Stimulated activated memory B cell treated with anti-CD40 and anti-IgM and Interleukin-4, amounts not matched to agents 10 μg/mL and 1 μg/mL and 100 μg/mL, for 72 hours (primary cell): ENCODE measurements at places on chromosomes 7 and 10.

- no peak for ATAC-seq
Observed at GRCh38 chr7:36245684-36246299, 92.7 kb downstream of the EEPD1 start.

DNA sequence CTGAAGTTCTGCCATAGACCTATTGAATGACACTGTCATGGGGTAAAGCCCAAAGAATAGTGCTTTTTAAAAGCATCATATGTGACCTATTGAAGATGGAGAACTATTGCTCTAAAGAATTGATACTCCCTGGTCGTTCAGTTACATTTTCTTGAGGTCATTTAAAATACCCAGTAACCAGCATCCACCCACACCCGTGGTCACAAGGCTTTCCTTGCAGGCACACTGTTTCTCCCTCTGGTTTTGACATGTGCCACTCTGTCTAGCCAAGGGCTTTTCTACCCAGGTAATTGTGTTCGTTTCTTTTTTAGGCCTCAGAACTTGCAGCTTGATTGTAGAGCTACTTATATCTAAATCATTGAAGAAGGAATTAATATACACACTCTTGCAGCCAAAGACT, 68.3 kb upstream of the LYZL2 start:
- peak; percentile 24 for ATAC-seq

GRCh38 chr7:127718340-127718679, 66.3 kb downstream of the SND1 start:
- ATAC-seq = no peak

DNA sequence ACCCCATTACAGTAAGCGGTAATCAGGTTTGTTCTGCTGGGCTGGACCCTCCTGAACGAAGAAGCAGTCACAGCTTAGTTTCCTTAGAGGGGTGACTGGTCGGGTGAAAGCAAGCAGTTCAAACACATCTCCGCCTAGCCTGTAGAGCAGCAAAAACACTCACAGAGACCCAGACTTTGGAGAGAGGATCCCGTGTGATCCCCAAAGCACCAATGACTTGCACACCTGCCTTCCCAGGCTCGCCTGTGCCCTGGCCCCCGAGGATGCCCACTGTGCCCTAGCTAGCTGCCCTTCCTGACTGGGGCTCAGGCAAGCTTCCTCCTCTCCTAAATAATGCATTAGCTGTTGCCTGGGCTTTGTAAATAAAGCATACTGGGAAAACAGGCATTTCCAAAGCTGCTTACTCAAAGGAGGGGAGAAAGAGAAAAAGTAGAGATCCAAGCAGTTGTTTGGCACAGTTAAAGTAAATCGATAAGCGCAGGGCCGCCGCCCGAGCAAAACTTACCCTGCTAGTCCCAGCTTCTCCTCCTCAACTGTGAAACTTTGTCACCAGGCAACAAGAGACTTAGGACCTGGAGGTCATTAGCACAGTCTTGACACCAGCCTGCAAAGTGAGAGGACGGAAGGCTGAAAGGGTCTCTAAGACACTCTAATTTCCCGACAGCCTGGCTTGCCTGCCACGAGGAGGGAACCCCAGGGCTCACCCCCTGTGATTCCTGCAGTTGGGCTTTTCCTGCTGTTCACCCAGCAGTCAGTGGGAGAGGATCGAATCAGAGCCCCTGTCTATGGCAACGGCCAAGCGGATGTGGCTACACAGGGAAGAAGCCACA, 4.8 kb downstream of the LRRC18 start:
- no peak for ATAC-seq

DNA sequence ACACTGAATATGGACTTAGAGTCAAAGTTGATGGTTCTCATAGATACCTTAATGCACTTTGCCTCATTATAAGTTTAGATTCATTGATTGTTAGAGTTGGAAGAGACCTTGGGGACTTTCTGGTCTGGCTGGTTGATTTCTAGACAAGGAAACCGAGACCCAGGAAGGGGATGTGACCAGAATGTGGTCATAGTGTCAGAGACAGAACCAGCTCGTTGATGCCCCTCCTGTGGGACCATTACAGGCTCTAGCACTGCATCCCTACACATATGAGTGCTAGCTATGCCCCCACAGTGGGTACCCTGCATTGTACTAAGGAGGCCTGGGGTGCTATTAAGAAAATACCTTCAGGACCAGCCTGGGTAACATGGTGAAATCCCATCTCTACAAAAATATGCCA, 306.6 kb downstream of the CAMK1D start:
- peak; percentile 43 for ATAC-seq

DNA sequence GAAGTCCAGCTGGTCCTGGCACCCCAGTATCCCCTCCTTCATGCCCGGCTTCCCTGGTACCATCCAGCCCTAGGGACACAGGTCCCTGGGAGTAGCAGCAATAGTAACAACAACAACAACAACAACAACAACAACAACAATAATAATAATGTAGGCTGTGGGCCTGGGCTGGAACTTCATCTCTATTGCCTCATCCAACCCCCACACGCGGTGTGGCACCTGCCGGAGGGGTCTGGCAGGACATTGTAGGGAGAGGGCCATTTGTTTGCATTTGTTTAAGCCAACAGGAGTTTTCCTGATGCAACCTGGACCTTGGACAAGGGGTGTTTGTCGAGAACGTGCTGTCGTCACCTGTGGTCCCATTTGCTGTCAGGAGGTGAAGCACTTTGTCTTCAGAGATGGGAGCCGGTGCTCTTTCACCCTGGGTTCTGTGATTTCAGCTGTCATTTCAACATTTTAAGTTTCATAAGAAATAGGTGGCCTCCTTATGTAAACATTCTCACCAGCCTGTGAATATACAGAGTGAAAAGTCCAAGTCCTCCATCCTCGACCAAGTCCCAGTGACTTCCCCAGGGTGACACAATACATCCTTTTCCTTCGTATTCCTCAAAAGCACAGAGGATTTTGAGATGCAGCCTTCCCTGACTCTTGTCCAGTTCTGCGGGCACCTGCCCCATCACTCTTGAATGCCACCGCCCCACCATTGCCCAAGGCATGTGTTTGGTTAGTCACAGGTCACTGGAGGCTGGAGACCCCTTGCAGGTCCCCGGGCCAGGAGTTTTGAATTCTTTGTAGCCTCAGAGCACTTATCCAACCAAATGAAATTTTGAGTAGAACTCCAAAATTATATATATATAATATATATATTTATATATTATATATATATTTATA, 9.2 kb downstream of the LHPP start:
- no peak for ATAC-seq

DNA sequence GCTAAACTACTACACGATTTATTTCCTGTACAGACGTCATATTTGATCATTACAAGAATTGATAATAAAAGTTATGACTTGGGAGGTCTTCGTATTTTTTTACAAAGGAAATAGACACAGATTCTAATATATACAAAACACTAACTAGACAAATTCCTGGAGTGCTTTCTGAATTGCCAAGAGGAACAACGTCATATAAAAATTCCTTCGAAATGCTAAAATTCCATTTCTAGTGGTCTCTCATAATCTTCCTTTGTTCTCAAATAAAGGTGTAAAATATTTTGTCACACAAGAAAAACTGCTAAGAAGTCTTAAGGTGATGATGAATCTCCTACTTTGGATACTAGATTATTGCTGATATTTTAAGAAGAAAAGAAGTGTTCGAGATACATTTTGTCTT, 85.4 kb downstream of the CDK6 start:
- no peak for ATAC-seq

GRCh38 chr7:70545214-70545613, 586.7 kb upstream of the GALNT17 start:
- peak; percentile 64 for ATAC-seq

DNA sequence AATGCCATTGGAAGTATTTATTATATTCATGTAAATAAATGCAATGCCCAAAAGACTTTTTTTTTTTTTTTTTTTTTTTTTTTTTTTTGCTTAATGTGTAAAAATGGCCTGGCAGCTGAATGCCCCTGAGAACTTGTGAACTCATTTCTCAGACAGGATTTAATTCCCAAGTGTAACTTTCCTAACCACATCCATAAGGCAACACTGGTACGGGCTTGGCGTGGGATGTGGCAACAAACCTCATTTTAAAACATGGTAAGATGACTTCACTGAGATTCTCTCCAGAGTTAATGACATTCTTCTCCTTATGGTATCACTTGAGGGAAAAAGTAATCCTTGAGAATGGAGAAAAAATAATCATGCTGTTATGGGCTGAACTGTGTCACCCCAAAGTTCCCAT, 150.4 kb downstream of the DGKI start:
- no peak for ATAC-seq

- ATAC-seq = no peak
Observed at GRCh38 chr7:116776046-116776445, 86.3 kb upstream of the CAPZA2 start.

GRCh38 chr10:34966451-34966850, 123.7 kb downstream of the CUL2 start:
- no peak for ATAC-seq

GRCh38 chr10:110530131-110530831, 32.6 kb downstream of the DUSP5 start:
- no peak for ATAC-seq
